ENCODE measurements at places on chromosomes 2 and 18. TPM values are rescaled to one million over a fixed set of nuclear protein-coding genes. Genes with fewer than 3 reads are reported as not detected.

DNA sequence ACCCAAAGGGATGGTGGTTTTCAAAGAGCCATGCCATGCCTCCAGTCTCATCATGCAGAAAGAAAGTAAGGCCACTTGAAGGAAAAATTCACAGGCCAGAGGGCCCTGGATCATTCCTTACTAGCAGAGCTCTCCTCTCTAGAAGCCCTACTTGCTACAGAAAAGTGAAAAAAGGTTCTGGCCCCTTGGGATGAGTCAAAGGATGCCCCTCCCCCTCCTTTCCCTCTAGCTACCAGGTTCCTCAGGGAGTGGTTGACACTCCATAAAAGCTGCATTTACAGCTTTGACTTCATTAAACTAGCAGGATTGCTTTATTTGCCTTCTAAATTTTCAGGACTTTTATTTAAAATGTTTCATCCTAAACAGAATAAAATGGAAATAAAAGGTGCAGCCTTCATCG lies 21.2 kb downstream of the OSR1 start:
- DNase-seq, result no peak
- no peak overlapping the region for H3K4me3 ChIP-seq
- no peaks in the 10 kb centered on the region for H3K27me3 ChIP-seq

Gene EVX2
- polyA plus RNA-seq, result not detected

DNA sequence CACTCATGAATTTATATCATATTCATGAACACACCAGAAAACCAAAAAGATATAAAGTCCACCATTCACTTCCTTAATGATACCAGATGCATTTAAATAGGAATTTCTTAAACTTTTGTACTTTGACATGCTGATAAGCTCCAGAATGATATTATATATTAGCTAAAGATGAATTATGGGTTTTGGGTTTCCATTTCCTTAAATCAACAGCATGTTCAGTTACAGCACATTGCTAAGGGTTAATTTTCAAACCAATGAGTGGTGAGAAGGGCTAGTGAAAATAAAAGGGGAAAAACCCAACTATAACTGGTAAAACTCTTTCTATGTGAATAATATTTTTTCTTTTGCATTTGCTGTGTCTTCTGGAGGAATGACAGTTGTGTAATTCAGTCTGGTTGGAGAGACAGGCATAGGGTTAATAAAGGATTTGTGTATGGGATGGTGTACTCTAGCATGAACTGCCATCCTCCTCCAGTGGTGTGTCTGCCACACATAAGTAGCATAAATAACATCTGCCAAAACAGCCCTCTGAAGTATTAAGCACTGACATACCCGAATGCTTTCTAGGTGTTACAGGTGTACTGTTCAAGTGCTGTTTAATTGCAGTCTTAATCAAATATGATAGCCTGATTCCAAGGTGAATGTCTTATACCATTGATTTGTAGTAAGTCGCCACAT lies 19.3 kb upstream of the CPS1 start:
- no peak overlapping the region for H3K27ac ChIP-seq
- no peak overlapping the region for H3K4me3 ChIP-seq
- no peak for DNase-seq
- H3K4me1 ChIP-seq, result no peaks in the 10 kb centered on the region
- H3K36me3 ChIP-seq, result no peaks in the 10 kb centered on the region
- H3K27me3 ChIP-seq, result no peaks in the 10 kb centered on the region

- DNase-seq, result no peak
- H3K4me1 ChIP-seq, result no peaks in the 10 kb centered on the region
- H3K27ac ChIP-seq, result no peak overlapping the region
- H3K27me3 ChIP-seq, result no peaks in the 10 kb centered on the region
- no peak overlapping the region for H3K4me3 ChIP-seq
Observed at GRCh38 chr2:128413014-128413717, 94.5 kb upstream of the HS6ST1 start.

Gene ZBTB7C
- polyA plus RNA-seq, result 0.04 TPM

DNA sequence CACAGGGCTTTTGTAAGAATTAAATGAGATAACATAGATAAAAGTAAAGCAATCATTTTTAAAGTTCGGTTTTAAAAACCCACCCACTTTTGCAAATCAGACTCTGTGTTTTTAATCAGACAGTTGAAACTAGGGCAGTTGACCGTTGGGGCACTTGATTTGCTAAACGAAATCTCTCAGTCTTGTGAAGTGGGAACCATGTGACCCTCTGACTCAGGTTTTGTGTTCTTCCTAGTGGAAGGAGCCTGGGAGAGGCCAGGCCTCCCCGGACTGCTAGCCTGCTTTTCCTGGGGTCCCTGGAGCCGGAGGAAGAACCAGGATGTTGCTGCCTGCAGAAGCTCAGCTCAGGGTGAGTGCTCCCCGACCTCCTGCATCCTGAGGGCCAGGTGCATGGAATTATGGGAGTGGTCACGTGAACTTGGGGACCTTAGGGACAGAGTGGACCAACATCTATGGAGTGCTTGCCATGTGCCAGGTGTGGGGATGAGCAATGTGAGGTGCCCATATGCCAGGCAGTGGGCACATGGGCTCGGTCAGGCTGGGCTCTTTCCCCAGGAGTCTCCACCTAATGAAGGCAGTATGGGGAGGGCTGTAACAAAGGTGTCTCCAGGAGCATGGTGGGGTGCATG lies 3.9 kb downstream of the C2orf72 start:
- peaks cover 42% of the 10 kb centered on the region for H3K27me3 ChIP-seq
- no peak for DNase-seq
- no peaks in the 10 kb centered on the region for H3K36me3 ChIP-seq
- H3K4me1 ChIP-seq, result peaks cover 2% of the 10 kb centered on the region
- H3K4me3 ChIP-seq, result no peak overlapping the region
